Ovary (tissue), 10 donors: ENCODE measurements at places on chromosomes 2 and 18. TPM values are rescaled to one million over a fixed set of nuclear protein-coding genes. Genes with fewer than 3 reads are reported as not detected.

DNA sequence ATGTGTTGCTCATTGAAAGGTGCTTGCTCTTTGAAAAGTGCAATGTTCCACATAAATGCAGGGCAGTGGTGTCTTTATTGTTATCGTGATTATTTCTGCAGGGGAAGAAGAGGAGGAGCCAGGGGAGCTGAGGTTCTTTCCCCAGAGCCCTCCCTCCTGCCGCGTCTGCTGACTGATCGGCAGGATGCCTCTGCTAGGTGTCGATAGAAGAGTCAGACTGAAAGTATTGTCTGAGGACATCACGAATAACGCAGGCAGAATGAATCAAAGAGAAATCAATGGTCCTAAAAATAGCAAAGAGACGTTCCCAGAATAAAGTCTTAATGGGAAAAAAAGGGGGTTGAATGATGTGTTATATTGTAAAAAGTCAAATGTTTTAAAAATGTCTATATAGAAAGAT is 47.4 kb upstream of the SIX3 start:
- DNase-seq, result no peak

- no peak for DNase-seq
Observed at GRCh38 chr2:18583905-18584607, 5.3 kb downstream of the NT5C1B start.

GRCh38 chr2:172168917-172169346 is 66.2 kb upstream of the DLX2 start:
- DNase-seq, result no peak

The GPAT2 gene
- 2.4 TPM for polyA plus RNA-seq

DNA sequence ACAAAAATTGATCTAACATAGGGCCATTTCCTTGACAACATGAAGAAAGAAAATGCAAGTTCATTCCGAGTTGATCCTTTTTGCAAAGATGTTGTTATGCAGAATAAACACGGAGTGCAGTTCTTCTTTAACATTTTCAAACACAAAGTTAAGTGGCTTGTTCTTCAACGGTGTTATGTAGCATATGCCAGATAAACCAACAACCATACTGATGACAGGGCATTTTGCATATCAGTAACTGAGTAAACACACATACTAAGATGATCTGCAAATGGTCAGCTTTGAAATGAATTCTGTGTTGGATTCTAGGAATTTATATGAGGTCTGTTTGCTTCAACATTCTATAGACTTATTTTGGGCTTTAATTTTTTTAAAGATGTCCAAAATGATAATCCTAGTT is 266.4 kb downstream of the GPD2 start:
- DNase-seq, result no peak

GRCh38 chr18:67518566-67518965 is 2.0 kb upstream of the DSEL start:
- DNase-seq, result no peak

GRCh38 chr2:159201360-159202063 is 85.0 kb downstream of the WDSUB1 start:
- no peak for DNase-seq

The AP1S3 gene
- 0.46 TPM for polyA plus RNA-seq

The MC4R gene
- 0.45 TPM for polyA plus RNA-seq

DNA sequence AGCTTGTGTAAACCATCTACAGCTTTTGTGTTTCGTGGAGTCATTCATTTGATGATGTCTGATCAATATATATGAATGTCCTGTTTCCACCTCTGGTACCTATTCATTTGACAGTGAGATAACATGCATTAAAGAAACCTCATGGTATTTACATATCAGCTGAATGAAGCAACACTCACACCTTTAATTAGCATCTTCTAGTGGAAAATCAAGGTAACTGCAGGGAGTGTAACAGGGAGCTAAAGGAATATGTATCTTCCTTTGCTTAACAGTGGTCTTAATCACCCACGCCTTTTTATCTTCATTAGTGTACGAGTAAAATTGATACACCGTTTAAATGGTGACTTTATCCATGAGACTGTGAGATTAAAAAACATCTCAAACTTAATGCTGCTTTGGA is 15.6 kb downstream of the SLC39A10 start:
- DNase-seq, result no peak

GRCh38 chr18:31429623-31430022 is 17.9 kb upstream of the DSG3 start:
- DNase-seq, result no peak

The CNRIP1 gene
- polyA plus RNA-seq, result 95.5 TPM

GRCh38 chr2:46966576-46966975 is 51.0 kb upstream of the MCFD2 start:
- no peak for DNase-seq

DNA sequence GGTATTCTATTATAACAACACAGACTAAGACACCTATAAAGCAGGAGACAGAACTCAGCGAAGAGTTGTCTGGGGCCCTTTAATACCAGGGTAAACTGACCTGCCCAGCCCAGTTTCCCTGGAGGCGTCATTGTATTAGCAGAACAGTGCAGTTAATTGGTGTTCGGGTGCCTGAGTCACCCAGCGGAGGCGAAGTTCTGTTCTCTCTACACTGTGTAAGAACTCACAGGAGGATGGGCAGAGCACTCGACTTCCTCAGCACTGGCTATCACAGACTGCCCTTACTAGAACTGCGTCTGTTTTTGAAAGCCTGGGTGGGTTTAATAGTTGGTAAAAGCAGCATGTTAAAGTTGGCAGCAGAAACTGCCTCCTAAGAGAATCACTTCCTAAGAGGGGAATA is 106.5 kb upstream of the ATP8B1 start:
- DNase-seq, result no peak

DNA sequence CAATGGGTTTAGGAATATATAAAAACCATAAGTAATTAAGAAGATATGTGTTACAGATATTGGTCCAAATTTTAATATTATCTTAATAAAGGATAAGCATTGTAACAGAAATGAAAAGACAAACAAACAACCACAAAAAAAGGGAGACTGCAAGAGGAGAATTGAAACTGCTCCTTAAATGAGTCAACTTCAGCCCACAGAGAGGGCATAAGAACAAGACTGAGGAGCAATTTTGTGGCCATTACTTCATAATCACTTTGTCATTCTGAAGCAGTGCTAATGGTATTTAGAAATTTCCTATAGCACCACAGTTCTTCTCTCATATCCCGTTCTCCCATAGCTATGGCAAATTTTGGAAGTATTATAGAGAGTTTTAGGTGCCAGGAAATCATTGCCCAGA is 193.2 kb upstream of the HNMT start:
- no peak for DNase-seq

DNA sequence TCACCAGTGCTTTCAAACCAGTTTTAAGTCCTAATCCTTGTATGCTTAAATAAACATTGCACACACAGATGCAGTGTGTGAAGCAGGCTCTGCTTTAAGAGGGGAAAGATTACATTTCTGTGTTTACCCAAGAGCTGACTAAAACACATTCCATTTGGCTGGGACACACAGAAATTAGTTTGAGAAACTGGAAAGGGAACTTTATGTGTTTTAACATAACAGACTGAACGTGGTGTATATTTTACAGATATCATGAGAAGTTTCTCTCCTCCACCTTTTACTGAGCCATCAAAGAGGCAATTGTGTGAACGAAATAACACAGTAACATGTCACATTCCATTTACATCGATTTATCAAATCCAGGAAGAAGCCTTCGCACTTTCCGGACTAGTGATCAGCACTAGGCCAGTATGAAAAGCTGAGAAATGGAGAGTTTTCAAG is 121.8 kb downstream of the MAIP1 start:
- no peak for DNase-seq

DNA sequence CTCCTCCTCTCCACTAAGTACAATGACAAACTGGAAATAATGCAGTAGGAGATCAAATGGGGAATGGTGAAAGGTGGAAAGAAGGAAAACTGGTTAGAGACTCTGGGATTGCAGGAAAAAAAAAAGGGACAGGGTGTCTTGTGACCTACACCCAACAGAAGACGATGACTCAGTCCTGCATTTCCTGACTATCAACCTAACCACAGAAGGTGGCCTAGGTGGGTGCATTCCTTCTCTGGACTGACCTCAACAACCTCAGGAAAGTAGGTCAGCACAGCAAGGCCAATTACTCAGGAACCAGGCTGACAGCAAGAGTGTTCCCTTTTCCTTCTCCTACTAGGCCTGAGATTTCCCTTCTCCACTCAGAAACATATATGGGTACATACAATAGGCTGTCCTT is 1386.4 kb upstream of the ZEB2 start:
- DNase-seq, result no peak

- DNase-seq, result no peak
Observed at GRCh38 chr2:147789720-147790119, 55.1 kb upstream of the ACVR2A start.
